Testis (tissue), 5 donors: ENCODE measurements at places on chromosomes 16 and 17. TPM values are rescaled to one million over a fixed set of nuclear protein-coding genes. Genes with fewer than 3 reads are reported as not detected.

The DHRS7C gene
- 0.79 TPM for total RNA-seq

The TRIM47 gene
- total RNA-seq, result 43.5 TPM

- peak; percentile 61 for DNase-seq
Measured at GRCh38 chr17:48814504-48814903, 2.5 kb downstream of the TTLL6 start.

GRCh38 chr17:68600067-68600930 is 868 bp downstream of the FAM20A start:
- peak; percentile 59 for DNase-seq

The PRKCB gene
- 49.7 TPM for total RNA-seq
